ENCODE measurements at places on chromosomes 7 and 10.

DNA sequence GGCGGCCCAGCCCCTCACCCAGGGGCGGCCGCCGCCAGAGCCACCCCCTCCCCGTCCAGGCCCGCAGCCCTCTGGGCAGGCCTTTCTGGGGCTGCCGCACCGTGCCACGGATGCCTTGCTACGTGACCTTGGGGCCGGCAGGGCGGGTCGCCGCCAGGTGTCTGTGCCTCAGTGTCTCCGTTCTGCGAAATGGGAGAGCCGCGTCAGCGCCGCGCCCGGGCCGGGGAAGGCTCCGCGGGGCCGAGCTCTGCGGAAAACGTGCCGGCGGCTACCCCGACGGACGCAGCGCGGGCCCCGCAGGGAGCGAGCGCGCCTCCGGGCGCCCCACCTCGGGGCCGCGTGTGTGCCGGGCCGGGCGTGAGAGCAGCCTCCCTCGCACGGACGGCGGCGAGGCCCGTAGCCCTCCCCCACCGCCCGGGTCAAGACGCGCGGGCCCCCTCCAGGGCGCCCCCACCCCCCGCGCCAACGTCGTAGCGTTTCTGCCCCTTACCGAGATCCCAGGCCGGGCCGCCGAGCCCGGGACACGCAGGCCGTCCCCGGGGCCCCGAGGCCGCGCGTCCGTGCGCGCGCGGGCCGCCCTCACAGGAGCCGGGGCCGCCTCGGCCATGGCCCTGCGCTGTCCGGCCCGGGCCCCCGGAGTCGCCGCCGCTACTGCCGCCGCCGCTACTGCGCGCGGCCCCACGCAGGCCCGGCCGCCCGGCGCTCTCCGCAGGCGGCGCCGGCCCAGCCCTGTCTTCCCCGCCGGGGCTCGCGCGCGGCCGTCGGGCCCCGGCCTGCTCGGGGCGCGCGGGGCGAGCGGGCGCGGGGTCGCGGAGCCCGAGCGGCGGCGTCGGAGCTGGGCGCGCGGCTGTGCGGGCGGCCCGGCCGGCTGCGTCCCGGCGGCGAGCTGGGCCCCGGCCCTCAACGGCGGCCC lies 1.1 kb downstream of the ZNF777 start:
- no peak for DNase-seq

DNA sequence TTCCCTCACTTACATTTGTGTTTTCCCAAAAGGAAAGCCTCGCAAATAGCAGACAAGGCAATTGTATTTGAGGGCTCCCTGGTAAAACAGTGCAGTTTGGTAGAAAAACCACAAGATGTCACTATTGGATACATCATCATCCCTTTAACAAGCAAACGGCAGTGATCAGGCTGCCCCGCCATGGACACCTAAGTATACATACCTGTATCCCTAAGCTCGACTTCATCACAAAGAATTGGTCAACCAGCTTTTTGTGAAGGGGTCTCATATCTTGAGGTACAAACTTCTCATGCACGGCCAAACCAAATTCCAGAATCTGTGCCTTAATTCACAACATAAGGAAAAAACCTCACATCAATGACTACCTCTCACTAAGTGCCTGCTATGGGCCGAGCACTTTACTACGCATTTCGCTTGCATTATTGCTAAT lies 179.5 kb upstream of the IMMP2L start:
- DNase-seq = peak; percentile 19

DNA sequence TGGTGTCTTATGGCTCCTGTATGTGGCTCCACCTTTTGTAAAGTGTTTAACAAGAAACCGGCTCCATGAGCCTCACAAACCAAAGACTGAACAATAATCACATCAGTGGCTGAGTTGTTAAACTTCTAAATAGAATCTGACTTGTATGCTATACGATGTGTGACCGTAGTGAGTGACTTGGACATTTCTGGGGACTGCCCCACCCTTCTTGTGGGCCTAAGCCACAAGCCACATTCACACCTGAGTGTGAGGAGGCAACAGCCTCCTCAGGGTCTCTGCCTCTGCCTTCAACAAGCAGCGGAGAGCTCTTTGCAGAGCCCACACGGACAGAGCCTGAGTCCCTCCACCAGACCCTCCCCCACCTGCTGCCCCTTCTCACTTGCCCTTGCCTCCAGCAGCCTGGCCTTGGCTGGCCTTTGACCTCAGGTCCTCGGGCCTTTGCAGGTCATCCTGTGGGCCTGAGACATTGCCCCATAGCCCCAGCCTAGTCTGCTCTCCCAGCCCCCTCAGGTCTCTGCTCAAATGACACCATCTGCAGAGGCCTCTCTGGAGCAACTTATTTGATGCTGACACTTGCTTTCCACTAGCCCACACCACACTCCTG lies 156.8 kb upstream of the TNS3 start:
- no peak for DNase-seq

DNA sequence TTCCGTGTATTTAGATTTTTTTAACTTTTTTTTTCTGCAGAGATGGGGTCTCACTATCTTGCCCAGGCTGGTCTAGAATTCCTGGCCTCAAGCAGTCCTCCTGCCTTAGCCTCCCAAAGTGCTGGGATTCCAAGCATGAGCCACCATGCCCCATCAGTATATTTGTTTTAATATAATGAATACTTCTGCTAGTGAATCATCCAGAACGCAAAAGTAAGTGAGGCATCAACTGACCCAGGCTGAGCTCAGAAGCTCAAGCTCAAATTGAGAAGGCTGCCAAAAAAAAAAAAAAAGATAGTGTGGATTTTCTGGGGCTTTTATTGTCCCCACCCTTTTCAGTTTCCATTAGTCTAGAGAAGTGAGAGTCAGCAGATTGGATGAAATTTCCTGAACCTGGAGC lies 39.0 kb upstream of the TECTB start:
- no peak for DNase-seq

- DNase-seq = no peak
Observed at GRCh38 chr10:50326757-50327701, 75.7 kb upstream of the ASAH2 start.

- DNase-seq = no peak
Observed at GRCh38 chr7:19489162-19489820, 219.5 kb downstream of the POLR1F start.

DNA sequence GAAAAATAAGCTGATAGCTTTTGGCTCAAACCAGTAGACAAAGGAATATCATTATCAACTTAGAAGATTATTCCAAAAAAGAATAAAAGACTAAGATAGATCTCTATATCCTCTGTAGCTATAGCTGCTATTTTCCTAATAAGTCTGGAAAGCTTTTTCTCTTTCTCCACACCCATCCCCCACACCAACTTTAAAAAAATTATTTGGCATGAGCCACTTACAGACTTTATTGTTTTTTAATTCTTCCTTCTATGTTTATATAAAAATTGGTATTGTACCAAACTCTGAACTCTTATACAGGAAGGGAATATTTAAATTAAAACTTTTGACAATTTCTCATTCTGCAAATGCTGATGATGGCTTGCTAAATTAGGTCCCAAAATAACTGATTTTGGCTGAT lies 142.7 kb downstream of the RNF133 start:
- no peak for DNase-seq

GRCh38 chr7:32428546-32428945 lies 61.6 kb downstream of the LSM5 start:
- no peak for DNase-seq

DNA sequence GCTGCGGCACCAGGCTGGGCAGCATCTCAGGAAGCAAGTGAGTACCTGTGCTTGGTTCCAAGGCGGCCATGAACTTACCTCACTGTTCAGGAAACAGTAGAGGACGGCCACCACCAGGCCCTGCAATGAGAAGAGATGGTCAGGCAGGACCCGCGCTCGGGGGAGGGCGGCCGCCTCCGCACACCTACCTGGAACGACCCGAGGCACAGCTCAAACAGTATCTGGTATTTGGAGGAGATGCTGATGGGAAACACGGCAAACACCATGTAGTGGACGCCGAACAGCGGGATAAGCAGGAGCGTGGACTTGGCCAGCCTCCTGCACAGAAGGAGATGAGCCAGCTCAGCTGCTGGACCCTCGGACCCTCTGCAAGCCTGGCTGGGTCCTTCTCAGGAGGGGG lies 112.9 kb downstream of the VIPR2 start:
- no peak for DNase-seq

DNA sequence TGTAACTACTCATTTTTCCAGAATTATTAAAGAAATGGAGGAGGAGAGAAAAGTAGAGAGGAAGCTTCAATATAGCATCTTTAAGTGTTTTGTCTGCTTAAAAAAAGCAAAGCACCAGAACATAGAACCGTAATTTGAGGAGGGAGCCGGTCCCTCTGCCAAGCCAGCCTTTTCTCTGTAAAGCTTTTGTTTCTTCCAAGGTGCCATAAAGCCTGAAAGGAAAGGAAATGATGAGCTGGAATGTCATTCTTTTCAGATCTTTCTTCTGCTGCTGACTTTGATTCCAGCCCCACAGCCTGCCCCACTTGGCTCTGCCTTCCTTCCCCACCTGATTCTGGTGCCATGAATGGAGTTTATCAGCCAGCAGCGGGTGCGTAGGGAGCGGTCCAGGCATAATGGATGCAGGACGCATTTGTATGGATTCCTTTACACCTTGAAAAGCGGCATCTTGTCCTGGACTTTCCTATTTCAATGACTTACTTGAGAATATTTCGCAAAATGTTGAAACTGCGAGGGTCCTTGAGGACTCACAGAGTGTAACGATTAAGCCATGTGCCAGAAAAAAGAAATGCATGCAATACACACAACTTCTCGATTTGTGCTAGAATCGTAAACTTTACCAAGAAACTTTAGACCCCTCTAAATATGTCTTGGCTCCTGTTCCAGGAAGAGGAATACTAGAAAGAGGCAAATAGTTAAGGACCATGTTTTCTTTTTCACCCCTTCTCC lies 569.5 kb upstream of the MGMT start:
- DNase-seq = no peak

DNA sequence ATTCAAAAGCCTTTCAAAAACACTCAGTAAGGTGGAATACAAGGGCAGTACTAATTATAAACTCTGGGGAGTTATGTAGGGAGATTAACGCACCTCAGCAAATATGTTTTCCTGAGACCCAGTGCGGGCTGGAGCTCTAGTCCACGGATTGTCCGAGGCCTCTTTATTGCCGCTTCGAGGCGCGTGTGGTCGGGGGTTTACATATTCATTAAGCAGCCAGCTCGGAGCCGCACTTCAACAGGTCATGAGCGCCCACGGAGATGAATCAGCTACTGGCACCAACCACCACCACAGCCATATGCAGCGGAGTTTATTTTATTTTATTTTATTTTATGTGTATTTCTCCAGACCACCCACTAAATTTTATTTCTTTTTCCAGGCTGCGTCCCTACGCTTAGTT lies 195.9 kb upstream of the ADARB2 start:
- DNase-seq = no peak

All from NCI-H187 (cell line).